ENCODE measurements at places on chromosomes 3 and 15.

DNA sequence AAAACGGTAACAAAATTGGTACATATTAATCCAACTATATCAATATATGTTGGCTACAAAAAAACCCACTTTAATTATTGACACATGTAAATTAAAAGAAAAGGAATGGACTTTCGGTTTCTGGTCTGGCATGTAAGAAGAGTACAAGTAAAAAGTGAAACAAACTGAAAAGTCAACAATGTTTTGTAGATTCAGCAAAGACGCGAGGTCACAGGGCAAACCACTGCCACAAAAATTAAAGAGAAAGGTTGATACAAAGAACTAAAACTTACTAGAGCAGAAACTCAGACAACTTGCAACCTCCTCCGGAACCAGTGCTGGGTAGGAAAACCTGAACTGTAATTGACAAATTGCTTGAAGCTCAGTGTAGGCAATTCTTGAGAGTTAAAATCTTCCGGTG is 110.6 kb upstream of the ARPP21 start:
- ATAC-seq, result no peak

DNA sequence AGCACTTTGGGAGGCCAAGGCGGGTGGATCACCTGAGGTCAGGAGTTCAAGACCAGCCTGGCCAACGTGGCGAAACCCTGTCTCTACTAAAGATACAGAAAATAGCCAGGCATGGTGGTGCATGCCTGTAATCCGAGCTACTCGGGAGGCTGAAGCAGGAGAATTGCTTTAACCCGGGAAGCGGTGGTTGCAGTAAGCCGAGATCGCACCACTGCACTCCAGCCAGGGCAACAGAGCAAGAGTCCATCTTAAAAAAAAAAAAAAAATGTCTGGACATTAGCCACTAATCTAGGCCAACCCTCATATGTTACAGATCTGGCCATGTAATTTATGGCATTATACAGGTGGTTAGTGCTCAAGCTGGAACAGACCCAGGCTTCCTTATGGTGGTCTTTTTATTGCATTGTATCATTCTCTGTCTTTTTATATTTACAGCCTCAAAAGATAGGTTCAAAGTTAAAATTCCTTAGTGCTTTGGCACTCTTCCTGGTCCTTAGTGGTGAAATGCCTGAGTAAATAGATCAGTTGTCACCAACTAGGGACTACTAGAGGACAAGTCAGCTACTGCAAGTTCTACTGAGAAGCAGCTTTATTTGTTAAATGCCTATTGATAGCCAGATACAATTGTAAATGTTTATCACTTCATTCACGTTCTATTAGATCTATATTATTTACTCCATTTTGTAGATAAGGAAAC is 16.0 kb downstream of the STARD9 start:
- no peak for ATAC-seq

- no peak for ATAC-seq
Observed at GRCh38 chr15:67813104-67813634, 12.1 kb upstream of the SKOR1 start.

DNA sequence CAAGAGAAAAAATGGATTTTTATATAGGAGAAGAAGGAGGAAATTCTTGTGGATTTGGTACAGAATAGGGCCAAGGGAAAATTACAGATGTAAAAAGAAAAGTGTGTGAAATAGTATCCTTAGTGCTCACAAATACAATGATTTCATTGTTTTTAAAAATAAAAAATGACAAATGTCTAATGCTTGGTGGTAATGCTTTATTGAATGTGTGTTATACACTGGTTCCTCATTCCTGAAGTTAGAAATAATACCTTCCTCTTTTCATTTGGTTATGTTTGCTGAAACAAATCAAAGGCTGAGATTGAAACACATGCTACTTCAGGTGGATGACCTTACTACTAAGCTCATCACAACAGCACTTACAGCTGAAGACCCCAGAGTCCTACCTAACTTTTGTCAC is 37.7 kb upstream of the CCR2 start:
- ATAC-seq, result no peak

DNA sequence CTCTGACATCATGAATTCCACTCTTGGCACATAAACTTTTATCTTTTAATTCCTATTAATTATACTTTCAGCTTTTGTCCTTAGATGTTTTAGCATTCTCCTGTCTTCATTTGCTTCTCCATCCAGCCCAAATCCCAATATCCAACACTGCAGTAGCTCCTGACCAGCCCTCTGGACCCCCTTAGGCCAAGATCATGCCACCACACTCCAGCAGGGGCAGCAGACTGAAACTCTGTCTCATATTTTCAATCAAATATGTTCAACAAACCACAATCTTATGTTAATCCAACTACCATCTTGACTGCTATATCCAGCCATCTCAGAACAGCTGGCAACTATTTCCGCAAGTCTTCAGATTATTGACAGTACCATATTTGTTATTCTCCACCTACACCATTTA is 315.8 kb upstream of the ROBO2 start:
- ATAC-seq, result no peak

GRCh38 chr15:42737529-42738328 is 801 bp upstream of the CDAN1 start:
- no peak for ATAC-seq

DNA sequence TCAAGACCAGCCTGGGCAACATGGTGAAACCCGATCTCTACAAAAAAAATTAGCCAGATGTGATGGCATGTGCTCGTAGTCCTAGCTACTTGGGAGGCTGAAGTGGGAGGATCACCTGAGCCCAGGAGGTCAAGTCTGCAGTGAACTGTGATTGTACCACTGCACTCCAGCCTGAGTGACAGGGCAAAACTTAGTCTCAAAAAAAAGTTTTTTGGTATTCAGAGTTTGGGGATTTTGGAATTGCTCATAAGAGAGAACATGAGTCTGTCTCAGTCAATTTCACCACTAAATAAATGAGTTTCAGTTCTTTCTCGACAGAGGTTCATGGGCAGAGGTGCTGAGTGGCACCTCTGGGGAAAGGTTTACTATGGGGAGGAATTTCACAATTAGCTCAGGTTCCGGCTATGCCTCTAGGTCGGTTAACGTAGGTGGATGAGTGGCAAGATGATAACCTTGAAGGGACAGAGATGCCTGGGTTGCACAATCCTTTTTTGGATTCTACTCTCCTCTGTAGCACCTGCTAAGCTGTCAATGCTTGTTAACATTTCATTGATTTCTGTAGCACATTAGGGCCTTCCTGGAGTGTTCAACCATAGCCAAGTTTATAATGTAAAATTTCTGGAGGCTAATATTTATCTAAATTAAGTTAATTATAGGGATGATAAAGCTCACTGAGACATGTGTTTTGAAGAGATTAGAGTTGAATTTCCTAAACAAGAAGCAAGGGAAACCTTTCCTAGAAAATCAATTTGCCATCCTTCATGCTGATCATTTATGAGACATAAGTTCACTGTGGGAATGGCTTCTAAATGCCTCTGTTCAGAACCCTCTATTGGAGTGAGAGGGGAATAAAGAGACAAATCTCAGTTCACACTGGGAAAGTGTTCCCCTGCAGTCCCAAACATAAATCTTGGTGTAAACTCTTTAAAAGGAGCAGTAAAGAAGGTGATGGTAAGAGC is 37.4 kb upstream of the DCP1A start:
- ATAC-seq, result no peak

DNA sequence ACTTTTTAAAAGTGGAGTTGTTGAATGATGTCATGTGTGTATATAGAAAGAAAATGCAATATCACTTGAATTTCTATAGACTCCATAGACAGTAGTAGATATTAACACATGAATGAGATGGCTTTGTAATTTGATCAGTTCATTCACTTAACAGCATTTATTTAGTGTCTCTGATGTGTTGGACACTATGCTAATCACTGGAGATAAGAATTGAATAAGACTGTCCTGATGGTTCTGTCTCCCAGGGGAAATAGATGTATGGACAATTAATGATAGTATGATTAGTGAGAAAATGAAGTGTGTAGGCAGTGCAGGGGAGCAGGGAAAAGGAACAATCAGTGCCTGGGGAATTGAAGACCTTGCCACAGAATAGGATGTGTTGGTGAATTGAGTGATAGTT is 72.9 kb downstream of the RIOX2 start:
- ATAC-seq, result no peak

DNA sequence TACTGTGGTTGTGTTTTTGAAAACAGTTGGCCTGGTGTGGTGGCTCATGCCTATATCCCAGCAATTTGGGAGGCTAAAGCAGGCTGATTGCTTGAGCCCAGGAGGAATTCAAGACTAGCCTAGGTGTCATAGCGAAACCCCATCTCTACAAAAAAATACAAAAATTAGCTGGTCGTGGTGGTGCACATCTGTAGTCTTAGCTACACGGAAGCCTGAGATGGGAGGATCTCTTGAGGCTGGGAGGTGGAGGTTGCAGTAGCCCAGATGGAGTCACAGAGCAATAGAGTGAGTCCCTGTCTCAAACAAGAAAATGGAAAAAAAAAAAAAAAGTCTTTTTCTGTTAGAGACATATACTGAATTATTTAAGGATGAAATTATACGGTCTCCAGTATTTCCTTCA is 14.7 kb upstream of the LRRFIP2 start:
- ATAC-seq, result no peak

DNA sequence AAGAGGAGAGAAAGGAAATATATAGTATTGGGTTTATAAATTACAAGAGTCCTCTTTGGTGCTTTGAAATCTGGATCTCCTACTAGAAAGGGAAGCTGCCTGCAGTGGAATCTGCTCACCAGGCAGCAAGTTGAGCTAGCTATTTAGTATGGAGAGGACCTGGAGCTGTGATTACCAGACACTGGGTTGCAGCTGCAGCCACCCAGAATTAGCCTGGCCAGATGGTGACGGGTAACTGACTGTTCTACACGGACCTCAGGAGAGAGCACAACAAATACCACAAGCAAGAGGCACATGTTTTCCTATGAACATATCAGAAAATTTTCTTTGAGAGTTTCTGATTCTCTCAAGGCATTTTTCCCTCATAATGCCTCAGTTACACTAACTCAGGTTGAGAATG is 46.5 kb downstream of the SYNPR start:
- no peak for ATAC-seq

GRCh38 chr15:68402432-68403160 is 29.4 kb downstream of the ITGA11 start:
- no peak for ATAC-seq

DNA sequence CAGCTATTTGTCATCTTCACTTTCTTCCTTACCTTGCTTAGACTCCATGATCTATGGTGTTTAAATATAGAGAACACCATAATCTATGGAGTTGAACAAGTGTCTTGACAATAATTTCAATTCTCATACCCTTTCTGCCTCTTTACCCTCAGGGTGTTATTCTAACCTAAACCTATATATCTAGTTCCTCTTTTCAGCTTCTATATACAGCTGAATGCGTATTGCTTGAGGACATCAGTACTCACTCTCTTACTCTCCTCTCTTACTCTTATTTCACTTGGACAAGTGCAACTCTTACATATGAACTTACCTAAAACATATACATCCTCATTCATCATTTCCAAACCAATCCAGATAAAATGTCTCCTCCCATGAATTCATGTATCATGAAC is 187.1 kb downstream of the RAP2B start:
- no peak for ATAC-seq

DNA sequence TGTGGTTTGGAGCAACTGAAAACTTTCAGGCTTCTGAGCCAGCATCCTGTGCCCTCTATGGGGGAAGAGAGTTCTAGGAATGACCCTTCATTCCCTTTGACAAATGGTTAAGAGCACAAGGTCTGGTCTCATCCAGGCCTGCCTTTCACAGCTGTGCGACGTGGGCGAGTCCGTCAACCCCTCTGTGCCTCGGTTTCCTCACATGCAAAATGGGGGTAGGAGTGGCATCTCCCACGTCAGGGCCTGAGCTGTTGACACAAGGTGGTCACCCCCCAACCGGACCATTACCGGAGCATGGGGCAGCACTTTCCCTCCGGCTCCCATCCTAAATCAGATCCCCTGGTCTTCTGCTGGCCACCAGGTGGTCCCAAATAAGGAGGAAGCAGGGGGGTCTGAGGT is 70.4 kb downstream of the ATP2B2 start:
- no peak for ATAC-seq

DNA sequence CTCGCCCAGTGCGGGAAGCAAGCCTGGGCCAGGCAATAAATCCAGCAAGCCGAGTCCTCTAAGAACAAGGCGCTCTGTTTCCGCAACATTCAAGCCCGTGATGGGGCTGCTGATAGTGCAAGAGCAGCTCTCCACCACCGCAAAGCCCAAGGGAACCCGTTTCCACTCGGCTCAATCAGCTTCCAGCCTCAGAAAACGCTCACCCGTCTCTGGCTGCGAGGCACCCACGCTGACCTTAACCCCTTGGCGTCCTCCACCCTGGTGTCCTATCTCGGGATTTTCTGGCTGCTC is 17.8 kb downstream of the SPATA12 start:
- ATAC-seq, result peak; percentile 58

GRCh38 chr3:190586631-190587011 is 72.7 kb downstream of the IL1RAP start:
- no peak for ATAC-seq

Data from gastroesophageal sphincter (tissue), 4 donors.